Anterior cingulate cortex (tissue), 58 donors: ENCODE measurements at places on chromosomes 4 and X.
A peak's percentile ranks its signal among the peaks of the same experiment; 100 is the strongest.

DNA sequence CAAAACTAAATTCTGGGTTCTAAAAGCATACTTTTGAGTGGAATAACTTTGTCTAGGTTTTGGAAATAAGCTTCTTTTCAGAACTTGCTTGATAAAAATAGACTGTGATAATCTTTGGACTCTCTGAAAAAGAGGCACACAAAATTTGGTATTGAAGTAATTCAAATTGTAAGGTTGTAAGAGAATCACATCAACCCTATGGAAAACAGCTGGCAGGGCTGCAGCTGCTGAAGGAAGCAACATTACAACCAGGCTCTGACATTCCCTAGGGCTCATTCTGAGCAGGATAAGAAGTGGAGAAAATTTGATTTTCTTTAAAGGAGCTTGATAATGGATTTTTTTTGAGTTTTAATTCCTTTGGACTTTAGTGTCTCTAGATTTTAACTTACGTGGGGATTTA lies 147.6 kb downstream of the FSTL5 start:
- no peak for DNase-seq

DNA sequence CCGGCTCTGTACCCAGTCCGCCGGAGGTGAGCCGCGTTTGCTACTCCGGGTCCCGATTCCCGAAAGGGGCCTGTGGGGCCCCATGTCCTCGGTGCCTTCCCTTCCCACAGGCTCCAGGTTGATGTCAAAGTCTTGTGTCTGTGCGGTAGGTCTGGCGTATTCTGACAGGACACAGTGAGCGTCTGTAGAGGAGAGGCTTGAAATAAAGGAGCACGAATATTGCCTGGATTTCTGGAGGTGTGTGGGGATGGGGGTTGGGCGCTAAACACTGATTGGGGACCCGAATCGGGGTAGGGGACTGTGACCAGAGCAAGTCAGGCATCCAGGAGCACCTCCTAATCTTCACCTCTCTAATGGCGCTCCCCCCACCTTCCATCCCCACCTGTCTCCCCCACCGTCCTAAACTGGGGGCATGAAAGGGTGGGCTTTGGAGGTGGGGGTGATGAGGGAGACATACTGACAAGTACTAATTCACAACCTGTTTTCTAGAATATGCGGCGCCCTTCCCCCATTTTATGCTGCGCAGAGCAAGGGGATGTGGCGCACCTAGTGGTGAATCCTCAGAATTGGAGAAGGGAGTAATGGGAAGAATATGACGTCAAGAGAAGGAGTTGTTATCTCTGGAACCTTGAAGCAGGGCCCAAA lies 855 bp downstream of the GPRASP2 start:
- peak; percentile 20 for DNase-seq

- no peak for DNase-seq
Measured at GRCh38 chrX:1140236-1140681, 72.2 kb downstream of the CRLF2 start.

DNA sequence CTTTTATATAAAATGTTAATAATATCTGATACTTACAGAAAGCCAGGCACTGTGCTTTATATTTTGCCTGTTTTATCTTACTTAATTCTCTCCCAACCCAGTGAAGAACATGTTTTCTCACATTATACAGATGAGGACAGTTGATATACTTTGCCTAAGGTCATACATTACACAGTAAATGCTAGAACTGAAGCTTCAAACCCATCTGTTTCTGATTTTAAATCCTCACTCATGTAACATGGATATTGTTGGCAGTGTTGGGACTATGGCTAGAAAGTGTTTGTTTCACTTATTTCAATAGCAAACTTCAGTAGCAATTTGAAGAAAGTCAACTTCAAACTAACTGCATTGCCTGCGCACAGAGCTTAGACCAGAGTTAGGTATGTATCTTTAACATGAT lies 57.4 kb downstream of the RAPGEF2 start:
- DNase-seq, result no peak

DNA sequence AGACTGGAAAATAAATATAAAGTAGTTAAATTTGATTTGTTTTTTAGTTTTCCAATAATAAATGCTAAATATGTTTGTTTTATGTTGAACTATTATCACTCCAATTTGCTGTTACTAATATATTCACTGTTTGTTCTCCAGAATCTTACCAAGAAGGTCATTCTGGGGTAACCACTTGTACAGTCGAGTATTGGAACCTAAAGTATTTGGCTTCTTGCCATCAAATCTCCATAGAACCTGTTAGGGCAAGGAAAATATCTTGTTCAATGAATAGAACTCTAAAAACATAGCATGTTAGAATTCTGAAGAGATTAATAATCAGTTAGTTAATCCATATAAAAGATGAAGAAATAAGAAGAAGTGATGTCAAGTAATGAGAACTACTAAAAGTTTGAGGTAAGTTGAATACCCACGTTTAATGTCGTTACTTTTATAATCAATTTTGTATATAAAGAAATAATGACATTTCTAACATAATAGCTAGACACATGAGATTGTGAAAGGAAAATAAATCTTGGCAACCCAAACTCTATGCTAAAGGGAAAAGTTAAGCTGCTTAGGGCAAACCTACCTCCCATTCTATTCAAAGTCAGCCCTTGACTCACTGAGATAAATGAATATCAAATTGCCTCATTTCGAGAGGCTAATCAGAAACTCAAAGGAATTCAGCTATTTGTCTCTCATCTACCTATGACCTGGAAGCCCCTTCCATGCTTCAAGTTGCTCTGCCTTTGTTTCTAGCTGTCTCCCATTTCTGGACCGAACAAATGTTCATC lies 15.3 kb downstream of the UGT2B15 start:
- no peak for DNase-seq
